ENCODE measurements at places on chromosomes 4 and X.

- DNase-seq: no peak
These were observed 109.1 kb upstream of the MED14 start for GRCh38 chrX:40844471-40844870.

DNA sequence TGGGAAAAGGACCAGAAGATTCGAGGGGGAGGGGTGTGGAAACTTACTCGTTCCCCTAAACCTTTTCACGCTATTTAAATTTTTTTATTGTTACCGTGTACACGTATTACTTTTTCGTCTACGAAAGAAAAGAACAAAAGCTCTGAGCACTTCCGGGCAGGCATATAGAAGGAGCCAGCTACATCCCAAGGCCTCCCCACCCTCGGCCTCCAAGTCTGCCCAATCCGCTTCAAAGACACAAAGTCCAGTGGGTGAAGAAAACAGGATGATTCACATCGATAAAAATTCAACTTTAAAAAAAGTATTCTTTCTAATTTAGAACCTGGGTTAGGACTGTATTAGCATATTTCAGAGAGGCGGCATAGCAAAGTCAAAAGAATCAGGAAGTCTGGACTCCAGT lies 23.1 kb downstream of the SEL1L3 start:
- DNase-seq: no peak

- DNase-seq: no peak
These were observed 75.8 kb upstream of the PCDH18 start for GRCh38 chr4:137608085-137608484.

- DNase-seq: no peak
These were observed 305.9 kb downstream of the IDS start for GRCh38 chrX:149198980-149199732.

GRCh38 chrX:41108463-41109205 lies 23.4 kb downstream of the USP9X start:
- no peak for DNase-seq

- DNase-seq: no peak
These were observed 287.5 kb downstream of the FBXW7 start for GRCh38 chr4:152248347-152248746.

All from cerebellar nuclear complex (tissue), 1 donor.